A549 treated with AZD2906 at 1 μM for 4 hours (cell line): ENCODE measurements at places on chromosomes 6 and 20. TPM values are rescaled to one million over a fixed set of nuclear protein-coding genes. Genes with fewer than 3 reads are reported as not detected.

Gene CFAP206
- total RNA-seq: 0.34 to 0.58 TPM (median 0.48 TPM) in 5 replicates

Gene BTN1A1
- total RNA-seq: not detected in 5 replicates

Gene TMEM74B
- total RNA-seq: 2.3 to 4.2 TPM (median 3.9 TPM) in 5 replicates

Gene FAM83C
- 0.11 to 0.20 TPM (median 0.15 TPM) in 5 replicates for total RNA-seq

Gene PTGIS
- 0.01 to 0.03 TPM (median 0.02 TPM) in 4 of 5 replicates, not detected in the other for total RNA-seq

Gene BPIFA1
- not detected in 5 replicates for total RNA-seq

Gene MOG
- total RNA-seq: not detected in 5 replicates
